Activated CD4-positive, alpha-beta T cell treated with anti-CD3 and anti-CD28 coated beads for 4 hours (primary cell): ENCODE measurements at places on chromosomes 2 and 18.

- no peak for DNase-seq
Measured at GRCh38 chr18:62018034-62018758, 125.4 kb upstream of the RNF152 start.

- DNase-seq = peak; percentile 86
Measured at GRCh38 chr2:96163768-96164429, 18.7 kb upstream of the DUSP2 start.

GRCh38 chr2:105187531-105187930 lies 54.0 kb upstream of the GPR45 start:
- no peak for DNase-seq

DNA sequence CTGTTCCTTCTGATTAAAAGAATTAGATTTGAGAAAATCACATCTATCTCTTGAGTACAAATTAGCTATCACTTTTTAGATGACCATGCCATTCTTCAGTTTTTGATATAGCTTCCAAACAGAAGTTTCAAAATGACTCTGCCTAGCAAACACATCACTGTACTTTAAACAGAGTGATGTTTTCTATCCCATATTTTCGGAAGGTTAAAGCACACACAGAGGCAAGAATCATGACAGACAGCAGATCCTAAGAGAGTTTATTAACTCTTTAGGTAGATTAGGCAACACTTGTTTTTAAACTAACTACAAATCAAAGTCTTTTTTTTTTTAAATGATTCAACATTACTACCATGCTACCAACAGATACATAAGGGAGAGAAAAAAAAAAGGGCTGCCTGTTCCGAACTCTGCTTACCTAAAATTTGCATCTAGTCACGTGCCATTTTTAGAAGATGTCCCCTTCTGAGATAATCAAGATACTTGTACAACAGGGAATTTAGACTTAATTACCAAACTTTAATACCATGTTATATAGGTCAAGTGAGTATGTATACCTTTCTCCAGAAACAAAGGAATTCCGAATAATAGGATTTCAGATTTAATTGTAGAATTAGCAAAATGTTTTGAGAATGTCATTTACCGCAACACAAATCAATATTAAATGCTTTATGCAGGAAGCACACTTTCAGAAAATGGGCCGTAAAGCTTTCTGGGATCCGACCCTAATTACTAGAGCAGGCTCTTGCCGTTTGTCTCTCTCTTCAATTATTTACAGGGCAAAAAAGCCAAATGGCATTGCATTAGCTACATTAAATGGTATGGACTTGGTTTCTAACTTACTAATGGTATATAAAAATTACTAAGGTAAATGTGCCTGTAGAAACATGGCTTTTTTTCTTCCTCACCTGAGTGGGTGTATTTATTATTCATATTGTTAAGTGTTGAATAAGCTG lies 2.6 kb downstream of the RBMS1 start:
- no peak for DNase-seq

- DNase-seq = no peak
Measured at GRCh38 chr2:41937921-41938708, 109.7 kb upstream of the PKDCC start.

DNA sequence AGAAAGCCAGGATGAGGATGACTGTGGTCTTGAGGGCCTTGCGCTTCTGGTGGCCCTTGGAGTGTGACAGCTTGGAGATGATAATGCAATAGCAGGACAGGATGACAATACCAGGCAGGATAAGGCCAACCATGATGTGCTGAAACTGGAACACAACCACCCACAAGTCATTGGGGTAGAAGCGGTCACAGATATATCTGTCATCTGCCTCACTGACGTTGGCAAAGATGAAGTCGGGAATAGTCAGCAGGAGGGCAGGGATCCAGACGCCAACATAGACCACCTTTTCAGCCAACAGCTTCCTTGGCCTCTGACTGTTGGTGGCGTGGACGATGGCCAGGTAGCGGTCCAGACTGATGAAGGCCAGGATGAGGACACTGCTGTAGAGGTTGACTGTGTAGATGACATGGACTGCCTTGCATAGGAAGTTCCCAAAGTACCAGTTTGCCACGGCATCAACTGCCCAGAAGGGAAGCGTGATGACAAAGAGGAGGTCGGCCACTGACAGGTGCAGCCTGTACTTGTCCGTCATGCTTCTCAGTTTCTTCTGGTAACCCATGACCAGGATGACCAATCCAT lies 2.7 kb downstream of the CXCR4 start:
- no peak for DNase-seq
